ENCODE measurements at places on chromosomes 12 and 14.
A peak's percentile ranks its signal among the peaks of the same experiment; 100 is the strongest.

DNA sequence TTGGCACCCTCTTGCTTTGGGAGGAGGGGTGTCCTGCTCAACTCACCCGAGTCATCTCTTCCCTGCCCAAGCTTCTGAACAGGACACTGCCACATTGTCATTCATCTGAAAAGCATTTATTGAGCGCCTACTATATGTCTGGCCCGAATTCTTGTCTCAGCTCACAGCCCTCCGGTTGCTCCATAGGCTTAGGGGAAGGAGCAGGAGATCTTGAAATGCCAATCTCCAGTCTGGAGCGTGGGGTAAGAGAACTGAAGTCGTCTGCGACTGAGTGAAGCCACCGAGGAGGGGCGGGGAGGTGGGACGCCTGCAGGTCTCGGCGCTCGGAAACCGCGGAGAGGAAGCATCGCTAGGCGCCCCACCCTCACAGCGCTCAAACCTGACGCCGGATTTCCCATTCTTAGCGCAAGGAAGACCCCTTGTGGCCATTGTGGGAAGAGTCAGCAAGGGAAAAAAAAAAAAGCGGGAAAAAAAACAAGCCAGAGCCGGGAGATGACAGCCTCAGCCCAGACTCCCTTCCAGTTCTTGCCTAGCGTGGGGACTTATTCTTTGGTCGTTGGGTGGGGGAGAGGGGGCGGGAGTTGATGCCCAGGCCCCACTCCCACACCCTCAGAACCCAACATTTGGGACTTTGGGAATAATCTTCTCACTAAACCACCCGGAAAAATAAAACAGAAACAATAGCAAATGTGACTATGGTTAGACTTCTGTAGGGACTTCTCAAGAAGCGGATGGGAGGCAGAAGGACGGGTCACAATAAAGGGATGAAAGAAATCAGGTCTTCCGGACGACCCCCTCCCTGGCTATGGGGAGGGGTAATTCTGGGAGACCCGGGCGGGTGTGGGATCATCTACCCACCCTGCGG, 28.2 kb upstream of the SMUG1 start:
- DNase-seq = peak; percentile 60

DNA sequence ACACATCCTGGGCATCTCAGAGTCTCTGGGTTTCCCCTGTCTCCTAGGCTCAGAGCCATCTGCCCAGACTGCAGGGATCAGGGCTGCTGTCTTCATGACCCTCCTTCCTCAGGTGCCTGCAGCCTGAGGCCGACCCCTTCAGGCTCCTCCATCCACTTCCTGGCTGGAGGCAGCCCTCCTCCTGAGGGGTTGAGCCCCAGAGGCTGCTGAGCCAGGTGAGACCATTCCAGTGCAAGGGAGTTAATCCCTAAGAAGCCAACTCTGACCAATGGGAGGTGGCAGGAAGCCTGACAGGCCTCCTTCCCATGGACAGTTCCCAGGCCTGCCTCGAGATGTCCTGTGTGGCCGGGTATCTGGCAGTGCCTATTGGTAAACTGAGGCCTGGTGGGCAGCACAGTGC, 8.4 kb upstream of the PPP4R4 start:
- DNase-seq = no peak

DNA sequence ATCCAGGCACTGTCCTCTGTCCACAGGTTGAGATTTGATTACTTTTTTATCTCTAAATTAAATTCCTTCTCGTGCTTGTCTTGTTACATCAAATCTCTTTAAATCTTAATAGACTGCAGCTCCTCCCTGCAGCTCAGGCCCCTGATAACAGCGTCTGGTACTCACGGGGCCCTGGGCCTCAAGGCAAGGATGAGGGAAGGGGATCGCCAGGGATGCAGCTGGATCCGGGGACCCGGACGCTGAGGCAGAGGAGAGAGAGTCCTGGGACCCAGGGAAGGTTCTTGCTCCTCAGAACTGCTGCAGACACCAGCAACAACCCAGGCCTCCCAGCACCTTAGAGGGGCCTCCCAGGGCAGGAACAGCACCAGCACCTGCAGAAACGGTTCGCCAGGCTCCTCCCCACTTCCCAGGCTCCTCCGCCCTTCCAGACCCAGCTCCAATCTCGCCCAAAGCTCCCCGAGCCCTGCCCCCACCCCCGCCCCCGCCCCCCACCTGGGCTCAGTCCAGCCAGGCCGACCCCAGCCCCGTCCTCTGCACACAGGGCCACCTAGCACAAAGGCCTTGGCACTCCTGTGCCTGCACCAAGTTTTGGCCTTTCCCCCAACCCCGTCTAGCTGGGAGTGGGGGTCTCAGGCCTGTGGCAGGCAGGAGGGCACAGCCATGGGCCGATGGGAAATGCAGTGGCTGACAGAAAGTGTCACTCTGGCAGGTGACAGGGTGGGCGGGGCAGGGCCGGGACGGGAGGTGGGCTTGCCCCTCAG, 60.3 kb upstream of the GALNT9 start:
- no peak for DNase-seq

DNA sequence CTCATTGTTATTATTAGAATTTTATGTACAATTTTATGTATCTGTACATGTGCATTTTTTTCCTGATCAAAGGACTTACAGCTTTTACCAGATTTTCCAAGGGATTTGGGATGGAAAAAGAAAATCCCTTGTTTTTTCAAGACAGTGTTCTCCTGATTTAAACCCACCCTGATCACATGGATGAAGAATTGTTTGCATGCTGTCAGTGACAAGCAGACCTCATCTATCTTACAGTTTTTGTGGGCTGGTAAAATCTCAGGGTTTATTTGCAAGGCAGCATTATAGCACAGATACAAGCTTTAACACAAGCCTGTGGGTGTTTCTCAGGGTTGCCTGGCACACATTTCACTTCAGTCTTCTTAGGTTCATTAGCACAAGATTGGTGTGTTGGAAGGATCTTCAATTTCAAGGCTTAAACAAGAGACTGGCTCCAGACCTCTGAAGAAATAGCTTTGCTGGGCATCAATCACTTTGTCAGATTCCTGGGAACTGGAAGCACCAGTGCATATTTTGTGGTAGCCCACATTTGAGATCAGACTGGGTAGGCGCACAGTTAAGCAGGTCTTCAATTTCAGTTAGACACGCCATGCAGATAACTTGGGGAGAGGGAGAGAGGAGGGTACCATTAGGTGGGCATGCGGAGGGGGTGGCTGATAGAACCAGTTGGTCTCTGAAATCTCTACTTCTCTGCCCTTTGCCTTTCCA, 118.0 kb downstream of the TBX5 start:
- DNase-seq = no peak

- DNase-seq = no peak
These were observed 55.5 kb downstream of the DUSP16 start for GRCh38 chr12:12507121-12507520.

GRCh38 chr14:63431466-63431865, 111.7 kb downstream of the PPP2R5E start:
- DNase-seq = no peak

GRCh38 chr12:1384910-1385309, 209.5 kb downstream of the FBXL14 start:
- DNase-seq = no peak

DNA sequence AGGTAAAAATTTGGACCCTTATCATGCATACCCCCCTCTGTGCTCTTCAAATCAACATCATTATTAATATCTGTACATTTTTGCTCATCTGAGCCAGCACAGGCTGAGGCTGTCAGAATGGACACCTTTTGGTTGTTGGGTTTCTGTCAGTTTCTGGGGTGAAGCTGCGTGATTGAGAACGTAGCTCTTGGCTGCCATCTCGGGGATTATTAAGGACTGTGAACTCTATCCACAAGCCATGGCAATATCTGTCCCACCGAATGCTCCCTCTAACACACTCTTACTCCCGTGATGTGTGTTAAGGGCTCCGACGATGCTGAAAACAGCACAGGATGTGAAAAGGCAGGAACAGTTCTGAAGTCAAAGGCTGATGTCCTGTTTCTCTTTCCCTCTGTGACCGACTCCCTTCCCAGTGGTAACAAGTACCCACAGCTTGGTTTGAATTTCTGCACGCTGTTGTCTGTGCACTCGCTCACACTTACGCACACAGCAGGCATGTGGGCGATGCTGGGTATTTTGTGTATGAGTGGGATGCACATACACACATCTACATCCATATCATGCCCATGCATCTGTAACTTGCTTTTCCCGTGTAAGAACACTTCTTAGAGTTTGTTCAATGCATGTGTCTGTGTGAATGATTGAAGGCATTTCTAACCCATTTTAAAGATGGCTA, 405.6 kb downstream of the TMEM121 start:
- DNase-seq = no peak

Measured in D721Med (cell line).